ENCODE measurements at places on chromosomes 1 and 21.
A peak's percentile ranks its signal among the peaks of the same experiment; 100 is the strongest.

- DNase-seq = no peak
Measured at GRCh38 chr1:36910886-36911540, 123.3 kb downstream of the GRIK3 start.

- DNase-seq = no peak
Measured at GRCh38 chr1:171017426-171017825, 73.3 kb upstream of the FMO3 start.

- no peak for DNase-seq
Measured at GRCh38 chr1:66752000-66752592, at the start of gene DYNLT5. TSS of gene DYNLT5 (plus strand) at chr1:66752459. CDS start at chr1:66754659, 2,200 bp downstream.

DNA sequence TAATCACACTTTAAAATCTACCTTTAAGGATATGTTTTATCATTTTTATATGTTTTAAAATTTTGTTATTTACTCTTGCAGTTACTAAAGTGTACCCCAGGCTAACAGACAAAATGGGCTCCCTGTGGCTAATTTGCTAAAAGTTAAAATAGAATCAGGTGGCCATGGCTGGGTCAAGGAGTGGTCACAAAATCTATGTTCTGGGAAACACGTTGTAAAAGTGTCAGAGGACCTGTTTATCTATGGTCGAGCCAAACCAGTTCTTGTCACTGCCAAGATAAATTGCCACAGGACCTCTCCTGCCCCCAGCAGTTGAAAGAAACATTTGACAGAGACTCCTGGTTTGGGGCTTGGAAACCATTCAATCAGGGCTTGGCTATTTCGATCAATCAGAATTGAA is 21.2 kb upstream of the TTLL7 start:
- DNase-seq = no peak

GRCh38 chr1:202291961-202292712 is 49.6 kb downstream of the UBE2T start:
- peak; percentile 21 for DNase-seq

DNA sequence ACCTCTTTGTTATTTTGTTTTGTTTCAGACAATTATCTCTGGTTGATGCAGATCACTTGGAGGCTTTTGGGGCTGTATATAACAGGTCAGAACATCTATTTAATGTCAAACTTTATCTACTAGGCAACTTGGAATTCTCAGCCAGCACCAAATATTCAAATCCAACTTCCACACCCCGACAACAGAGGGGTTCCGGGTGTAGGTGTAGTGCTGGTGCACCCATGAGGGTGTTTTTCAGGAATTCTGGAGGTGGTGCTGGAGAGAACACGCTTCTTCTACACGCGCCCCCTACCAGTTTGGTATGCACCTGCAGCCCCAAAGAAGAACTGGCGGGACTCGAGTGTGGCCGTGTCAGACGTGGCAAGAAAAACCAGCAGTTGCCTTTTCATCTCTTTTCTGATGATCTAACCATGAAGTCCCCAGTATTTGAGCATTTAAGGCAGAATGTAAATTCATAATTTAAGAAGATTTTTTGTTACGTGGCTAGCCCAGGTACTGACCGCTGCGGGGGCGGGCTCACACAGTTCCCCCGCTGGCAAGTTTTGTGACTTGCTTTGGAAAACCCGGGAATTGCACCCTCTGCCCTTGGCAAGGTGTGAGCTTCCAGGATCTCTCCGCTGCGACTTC is 462 bp upstream of the TLCD4 start:
- peak; percentile 29 for DNase-seq

DNA sequence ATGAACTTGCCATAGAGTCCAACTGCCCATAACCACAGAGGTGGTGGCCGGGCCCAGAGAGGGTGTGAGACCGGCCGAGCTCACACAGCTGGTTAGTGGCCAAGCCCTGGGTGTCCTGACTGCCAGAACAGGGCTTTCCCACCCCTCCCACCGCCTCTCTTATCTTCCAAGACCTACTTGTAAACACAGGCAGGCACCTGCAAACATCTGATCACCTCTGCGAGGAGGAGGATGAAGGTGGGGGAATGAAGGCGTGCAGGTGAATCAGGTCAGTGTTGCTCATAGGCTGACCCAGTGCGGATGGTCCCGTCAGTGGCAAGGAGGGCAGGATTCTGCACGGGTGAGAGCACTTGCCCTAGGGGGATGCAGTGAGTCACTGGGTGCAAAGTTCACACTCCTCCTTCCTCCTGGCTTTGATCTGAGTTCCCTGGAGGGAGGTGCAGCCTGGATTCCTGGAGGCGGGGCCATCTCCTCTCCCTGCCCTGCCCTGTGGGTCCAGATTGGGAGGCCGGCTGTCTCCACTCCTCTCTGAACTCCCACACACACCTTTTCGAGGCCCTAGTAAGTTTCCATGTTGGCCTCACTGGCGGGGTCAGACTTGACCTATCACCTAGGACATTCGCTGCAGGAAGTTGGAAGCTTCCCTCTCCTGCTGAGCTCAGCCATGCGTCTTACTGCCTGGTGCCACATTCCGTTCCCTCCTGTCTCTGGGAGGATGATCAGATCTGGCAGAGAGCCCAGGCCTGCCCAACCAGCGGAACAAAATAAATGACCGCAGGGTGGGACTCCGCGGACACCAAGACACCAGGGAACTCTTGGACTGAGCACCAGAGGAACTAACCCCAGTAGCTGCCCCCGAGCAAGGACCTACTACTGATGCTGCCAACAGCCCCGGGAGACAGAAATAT is 7.3 kb downstream of the UQCRHL start:
- DNase-seq = peak; percentile 92

- DNase-seq = no peak
Measured at GRCh38 chr1:196701144-196701543, 49.3 kb downstream of the CFH start.

GRCh38 chr1:19850214-19850613 is 32.0 kb upstream of the OTUD3 start:
- DNase-seq = no peak

GRCh38 chr1:1775327-1776226 is 2.7 kb downstream of the NADK start:
- no peak for DNase-seq

DNA sequence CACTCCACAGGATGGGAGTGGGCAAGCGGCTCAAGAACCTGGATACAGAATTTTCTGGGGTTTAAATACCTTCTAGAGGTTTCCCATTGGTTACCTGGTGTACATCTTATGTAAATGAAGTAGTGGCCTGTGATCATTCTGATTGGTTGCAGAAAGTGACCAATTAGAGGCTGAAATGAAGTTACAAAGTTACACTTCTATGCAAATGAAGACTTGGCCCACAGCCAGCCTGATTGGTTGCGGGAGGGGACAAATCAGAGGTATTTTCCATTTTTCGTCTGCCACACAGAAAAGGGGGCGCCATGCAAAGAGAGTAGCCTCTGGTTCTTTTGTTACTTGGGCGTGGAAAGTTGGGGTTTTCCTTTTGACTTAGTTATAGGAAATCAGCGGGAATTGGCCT is 8.9 kb downstream of the KCNAB2 start:
- DNase-seq = no peak

- DNase-seq = no peak
Measured at GRCh38 chr1:63630238-63630637, 37.0 kb downstream of the PGM1 start.

- DNase-seq = no peak
Measured at GRCh38 chr1:169289016-169289415, 78.6 kb downstream of the NME7 start.

GRCh38 chr1:12549460-12550349 is 68.3 kb downstream of the DHRS3 start:
- peak; percentile 86 for DNase-seq

Data from T1000 (cell line).